Esophagus mucosa (tissue), 1 donor: ENCODE measurements at places on chromosomes 2 and 18.
A peak's percentile ranks its signal among the peaks of the same experiment; 100 is the strongest.

GRCh38 chr2:73110168-73111072, 2.3 kb downstream of the RAB11FIP5 start:
- no peak for ATAC-seq

DNA sequence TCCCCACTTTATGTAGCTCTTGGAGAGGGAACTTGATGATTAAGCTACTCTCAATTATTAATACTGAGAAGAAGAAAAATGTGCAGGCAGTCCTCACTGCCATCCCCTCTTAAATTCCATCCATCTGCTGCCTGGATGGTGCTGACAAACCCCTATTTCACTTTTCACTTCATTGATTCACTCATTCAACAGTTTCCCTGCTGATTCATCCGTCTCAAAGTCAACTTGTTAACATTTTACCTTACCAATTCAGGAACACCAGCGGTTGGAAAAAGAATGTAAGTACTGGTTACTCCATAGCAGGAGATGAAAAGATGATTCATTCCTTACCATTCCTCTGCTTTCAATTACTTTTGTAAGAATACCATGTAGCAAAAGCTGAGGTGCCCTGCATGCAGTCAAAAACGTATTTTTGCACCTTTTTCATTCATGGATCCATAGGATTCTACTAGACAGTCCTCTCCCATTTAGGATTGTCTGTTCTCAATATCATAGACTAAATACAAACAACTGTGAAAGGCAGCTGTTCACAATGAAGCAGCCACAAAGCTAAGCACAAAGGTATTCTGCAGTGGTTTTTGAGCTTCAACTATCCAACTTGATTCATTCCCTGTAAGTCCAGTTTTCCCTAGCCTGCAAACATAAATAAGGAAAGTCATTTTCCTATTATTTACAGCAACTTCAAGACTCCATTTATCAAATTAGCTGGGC, 262.0 kb downstream of the MREG start:
- ATAC-seq, result no peak

DNA sequence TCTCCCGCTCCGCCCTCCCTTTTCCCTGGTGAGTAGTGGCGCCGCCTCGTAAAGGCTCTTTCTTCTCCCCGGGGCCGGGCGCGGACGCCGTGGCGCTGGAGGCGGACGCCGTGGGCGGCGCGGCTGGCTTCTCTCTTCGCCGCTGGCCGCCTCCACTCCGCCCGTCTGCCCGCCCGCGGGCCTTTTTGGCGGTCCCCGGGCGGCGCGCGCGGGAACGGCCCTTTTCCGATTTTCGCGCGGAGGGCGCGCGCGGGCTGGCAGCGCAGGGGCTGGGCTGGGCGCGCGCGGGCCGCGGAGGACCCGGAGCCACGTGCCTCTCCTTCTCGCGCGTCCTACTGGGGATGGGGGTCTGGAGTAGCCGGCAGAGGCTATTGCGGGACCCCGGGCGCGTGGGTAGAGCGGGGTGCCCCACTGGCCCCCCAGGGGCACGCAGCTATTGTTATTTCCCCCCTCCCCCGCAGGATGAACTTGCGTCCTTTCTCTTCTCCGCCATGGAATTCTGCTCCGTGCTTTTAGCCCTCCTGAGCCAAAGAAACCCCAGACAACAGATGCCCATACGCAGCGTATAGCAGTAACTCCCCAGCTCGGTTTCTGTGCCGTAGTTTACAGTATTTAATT, 472 bp downstream of the SLC20A1 start:
- ATAC-seq, result peak; percentile 28

DNA sequence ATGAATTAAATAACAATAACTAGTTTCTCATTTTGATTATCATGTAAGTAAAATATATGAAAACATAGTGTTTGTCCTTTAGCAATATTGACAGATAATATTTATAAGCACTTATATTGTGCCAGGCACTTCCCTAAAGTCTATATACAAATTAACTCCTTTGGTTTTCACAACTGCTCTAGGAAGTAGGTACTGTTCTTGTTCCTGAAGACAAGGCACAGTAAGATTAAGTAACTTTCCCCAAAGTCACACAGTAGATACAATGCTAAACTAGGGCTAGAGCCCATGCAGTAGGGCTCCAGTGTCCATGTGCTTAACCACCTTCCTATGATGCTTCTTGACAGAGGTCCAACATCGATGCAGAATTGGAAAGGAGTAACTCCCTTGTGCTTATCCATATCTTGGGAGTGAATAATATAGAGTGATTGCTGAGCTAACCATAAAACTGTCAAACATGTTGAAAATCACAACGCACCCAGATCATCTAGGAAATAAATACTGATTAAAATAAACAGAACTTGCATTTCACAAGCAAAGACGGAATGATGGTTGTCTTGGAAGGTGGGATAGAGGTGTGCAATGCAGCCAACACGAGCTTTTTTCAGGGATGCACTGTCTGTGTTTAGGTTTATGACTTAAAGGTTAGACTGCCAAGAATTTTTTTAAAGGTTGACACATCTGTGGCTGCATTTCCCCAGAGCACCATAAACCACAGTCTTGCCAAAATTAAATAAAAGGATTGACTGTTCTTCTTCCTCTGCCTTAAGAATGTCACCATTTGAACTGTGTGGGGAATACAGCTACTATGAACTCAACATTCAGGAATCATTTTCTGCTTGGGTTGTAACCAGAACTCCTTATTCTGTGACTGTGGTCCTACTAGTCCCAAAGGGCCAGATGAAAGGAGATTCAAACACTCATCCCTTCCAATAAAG, 80.8 kb downstream of the ANKRD44 start:
- no peak for ATAC-seq

GRCh38 chr2:30958918-30959265, 151.6 kb upstream of the CAPN13 start:
- no peak for ATAC-seq

- no peak for ATAC-seq
Observed at GRCh38 chr18:37546272-37546537, 19.4 kb downstream of the CELF4 start.

GRCh38 chr2:159506202-159506601, 110.1 kb downstream of the BAZ2B start:
- ATAC-seq, result peak; percentile 45

GRCh38 chr2:197978971-197979370, 174.6 kb downstream of the PLCL1 start:
- no peak for ATAC-seq

- ATAC-seq, result no peak
Observed at GRCh38 chr2:204763974-204764703, 218.9 kb downstream of the PARD3B start.

GRCh38 chr2:85401844-85402243, 8.3 kb downstream of the CAPG start:
- no peak for ATAC-seq

GRCh38 chr18:52567360-52567759, 227.4 kb downstream of the DCC start:
- no peak for ATAC-seq

- ATAC-seq, result no peak
Observed at GRCh38 chr18:63083020-63083531, 236.5 kb downstream of the BCL2 start.

DNA sequence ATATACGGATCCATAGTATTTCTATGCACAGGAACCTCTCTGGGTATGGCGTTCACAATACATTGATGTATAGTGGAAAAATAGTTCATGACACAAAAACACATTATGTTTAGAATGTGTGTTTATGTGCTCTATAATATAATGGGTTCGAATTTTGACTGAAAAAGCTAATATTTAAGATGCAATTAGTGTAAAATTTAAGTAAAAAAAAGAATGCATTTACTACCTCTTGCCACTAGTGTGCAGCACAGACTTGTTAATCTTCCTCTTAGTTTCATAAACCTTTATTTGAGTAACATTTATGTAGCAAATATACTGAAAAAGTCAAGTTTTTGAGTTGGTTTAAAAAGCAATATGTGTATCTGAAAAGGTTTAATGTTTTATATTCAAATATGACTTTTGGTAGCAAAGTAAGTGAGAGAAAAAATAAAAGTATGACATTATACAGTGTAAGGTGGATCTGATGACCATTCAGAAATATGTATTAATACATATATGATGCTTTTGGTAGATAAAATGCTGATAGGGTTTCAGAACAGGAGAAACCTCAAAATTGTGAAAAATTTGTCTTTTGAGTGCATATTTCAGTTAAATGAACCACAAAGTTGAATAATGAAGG, 49.4 kb downstream of the CCDC102B start:
- ATAC-seq, result no peak

GRCh38 chr2:204172145-204172600, 235.6 kb downstream of the ICOS start:
- no peak for ATAC-seq

DNA sequence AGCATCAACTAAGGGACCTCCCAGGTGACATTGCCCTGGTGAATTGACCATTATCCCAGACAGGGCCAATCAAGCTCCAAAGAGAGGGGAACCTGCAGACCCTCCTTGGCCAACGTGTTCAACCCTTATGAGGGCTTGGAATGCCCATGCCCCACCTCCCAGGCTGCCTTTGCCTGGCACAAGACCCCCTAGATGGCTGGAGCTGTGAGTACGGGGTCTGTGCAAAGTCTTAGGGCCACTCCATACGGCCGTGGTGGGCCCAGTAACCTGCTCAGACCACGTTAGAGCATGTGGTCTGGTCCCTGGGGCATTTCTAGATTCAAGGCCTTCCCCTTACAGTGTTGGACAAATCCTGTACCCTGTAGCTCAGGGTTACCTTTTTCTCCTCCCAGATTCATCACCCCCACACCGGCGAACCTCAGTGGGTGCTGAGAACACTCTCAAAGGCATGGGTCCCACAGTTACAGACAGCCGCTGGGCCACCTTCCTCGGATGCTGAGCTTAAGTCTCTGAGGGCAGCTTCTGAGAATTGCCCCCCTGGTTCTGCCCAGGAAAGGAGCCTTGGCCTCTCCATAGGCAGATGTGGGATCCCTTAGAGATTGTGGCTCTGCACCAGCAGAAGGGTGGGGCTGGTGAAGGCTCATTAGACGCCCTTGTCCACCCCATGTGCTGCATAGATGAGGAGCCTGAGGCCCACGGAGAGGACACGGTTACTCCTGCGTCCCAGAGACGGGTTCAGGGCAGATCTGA, 18.3 kb upstream of the KCNK3 start:
- no peak for ATAC-seq

DNA sequence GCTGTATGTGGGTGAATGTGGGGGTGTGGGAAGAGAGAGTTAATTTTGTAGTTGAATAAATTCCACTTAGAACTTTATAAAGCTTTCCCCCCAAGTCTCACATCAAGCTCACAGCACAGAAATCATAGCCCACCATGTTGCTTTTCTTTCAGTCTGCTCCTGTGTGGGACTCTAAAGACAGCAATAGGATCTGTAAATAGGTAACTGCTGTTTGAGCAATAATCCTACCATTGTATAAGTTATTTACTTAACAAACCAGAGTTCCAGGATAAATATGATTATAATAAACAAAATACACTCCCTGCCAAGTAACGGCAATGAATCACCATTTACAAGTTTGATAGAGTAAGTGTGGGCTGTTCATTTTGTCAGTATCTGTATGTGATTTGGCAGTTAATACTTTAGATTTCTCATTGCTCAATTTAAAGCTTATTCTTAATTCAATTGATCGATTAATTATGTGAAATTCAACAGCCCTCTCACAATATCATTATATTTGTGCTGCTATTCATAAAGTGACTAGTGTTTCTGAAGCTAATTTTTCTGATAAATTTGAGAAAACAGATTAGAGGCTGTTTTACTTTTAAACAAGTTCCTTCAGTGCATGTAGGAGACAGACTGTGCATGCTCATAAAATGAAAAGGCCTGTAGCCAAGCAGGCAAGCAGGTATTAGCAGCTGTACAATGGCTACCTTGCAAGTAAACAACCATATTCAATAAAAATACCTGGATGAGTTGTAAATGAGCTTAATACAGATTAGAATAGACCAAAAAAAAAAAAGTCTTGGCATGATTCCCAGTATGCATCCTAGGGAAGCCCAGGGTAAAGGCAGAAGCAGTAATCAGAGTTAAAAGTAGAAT, 142.7 kb downstream of the PDE11A start:
- ATAC-seq, result no peak

GRCh38 chr18:25061395-25061794, 290.6 kb downstream of the ZNF521 start:
- ATAC-seq, result no peak

- peak; percentile 69 for ATAC-seq
Observed at GRCh38 chr2:134375935-134376334, 122.1 kb downstream of the MGAT5 start.

- no peak for ATAC-seq
Observed at GRCh38 chr2:56185582-56186046, 1.8 kb downstream of the CCDC85A start.

GRCh38 chr2:172817411-172817810, 81.8 kb downstream of the RAPGEF4 start:
- no peak for ATAC-seq

DNA sequence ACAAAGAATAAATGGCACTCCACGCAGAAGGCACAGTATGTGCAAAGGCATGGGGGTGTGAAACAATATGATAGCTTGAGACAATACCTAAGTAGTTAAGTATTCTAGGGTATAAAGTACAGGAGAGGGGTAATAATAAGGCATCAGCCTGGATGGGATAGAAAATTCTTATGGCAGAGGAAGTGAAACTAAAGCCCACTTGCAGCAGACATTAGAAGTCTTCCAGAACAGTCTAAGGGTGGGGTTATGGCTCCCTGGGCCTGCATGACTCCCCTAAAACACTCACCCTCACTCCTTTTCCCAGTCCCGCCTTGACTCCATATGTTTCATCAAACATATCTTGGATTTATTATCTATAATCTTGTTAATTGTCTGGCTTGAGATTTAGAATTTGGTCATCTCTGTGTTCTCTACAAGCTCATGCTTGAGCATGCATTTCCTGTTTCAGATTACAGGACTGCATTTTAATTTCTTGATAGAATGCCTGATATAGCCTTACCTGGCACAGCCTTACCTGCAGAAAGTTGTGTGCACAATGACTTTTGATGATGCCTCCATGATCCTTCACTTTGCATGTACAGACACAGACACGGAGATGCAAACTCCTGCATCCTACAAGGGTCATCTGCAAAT, 28.5 kb upstream of the TMBIM1 start:
- ATAC-seq, result no peak

GRCh38 chr2:197031803-197032202, 105.3 kb upstream of the PGAP1 start:
- no peak for ATAC-seq

DNA sequence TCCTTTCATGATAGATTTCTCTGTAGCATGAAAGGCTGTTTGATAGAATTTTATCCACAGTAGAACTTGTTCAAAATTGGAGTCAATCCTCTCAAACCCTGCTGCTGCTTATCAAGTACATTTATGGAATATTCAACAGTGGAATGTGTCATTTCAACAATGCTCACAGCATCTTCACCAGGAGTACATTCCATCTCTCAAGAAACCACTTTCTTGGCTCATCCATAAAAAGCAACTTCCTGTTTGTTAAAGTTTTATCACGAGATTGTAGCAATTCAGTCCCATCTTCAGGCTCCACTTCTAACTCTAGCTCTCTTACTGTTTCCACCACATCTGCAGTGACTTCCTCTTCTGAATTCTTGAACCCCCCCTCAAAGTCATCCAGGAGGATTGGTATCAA, 29.4 kb downstream of the PDCL3 start:
- no peak for ATAC-seq
